ENCODE measurements at places on chromosomes 13 and 19.

DNA sequence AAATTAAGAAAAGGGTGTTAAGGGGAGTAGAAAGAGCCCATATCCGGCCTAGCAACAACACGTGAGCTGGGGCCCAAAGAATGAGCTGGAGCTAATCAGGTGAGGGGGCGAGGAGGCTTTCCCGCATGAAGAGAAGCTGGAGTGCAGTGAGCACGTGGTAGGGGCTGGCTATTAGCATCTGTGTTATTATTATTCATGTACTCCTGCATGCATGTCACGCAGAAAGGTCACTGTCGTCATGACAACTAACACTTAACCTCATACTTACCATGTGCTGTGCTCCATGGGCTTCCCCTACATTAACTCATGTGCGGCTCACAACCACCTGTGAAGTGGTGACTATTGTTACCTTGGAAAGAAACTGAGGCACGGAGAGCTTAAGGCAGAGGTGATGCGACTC is 227.6 kb upstream of the UBL3 start:
- no peak for DNase-seq

DNA sequence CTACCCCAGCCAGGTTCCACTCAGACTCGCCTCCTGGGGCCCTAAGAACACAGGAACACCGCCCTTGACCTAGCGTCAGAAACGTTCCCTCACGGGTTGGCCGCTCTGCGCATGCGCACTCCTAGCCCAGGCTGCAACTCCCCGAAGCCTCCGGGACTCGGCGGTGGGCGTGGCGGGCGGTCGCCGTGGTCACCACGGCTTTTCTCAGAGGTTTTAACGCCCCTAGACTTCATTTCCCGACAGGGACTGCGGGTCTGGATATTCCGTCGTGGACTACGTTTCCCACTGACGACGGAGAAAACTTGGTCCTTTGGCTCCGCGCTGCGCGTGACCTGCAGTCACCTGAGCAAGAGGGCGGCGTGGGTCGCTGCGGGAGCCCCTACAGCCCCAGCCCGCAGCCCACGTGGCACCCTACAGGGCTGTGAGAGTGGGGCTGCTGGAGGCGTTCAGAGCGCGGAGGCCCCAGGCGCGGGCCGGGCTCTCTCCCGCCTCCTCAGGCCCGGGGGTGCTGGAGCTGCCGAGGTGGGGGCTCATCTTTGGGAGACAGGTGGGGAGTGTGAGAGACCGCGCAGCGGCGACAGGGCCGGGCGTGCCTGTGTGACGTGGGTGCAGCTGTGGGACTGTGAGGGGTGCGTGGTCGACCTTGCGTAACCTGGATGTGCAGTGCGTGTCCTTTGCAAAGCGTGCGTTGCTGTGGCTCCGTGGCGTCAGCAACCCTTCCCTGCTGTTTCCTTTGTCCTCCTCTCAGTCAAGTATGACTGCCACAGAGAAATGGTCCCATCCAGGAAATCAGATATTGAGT is 38.0 kb upstream of the ZNF573 start:
- DNase-seq = peak; percentile 51

DNA sequence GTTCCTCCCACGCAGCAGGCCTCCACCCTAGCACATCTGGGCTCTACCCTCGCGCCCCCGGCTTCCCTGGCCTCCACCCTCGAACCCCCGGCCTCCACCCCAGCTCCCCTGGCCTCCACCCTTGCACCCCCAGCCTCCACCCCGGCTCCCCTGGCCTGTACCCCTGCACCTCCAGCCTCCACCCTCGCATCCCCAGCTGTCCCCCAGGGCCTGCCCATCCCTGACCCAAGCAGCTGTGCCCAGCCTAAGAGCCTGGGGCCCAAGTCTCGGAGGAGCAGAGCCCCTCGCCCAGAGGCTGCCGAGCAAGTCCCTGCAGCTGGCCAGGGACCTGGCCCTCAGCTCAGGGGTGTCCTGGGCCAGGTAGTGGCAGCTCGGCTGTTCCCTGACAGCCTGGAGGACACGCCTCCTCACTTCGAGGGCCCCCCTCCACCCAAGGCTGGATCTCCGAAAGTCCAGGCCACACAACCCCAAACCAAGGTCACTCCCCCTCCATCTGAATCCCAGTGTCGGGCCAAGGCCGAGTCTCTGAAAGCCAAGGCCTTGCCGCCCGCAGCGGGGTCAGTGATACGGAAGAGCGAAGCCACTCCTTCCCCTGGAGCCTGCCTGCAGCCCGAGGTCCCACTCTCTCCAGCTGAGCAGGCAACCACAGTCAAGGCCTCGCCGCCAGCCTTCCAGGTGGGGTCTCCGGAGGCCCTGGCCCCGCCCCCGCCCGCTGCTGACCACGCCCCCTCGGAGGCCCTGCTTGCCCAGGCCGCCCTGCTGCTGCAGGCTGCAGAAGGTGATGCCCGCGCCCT is 7.9 kb upstream of the ARHGAP33 start:
- no peak for DNase-seq

DNA sequence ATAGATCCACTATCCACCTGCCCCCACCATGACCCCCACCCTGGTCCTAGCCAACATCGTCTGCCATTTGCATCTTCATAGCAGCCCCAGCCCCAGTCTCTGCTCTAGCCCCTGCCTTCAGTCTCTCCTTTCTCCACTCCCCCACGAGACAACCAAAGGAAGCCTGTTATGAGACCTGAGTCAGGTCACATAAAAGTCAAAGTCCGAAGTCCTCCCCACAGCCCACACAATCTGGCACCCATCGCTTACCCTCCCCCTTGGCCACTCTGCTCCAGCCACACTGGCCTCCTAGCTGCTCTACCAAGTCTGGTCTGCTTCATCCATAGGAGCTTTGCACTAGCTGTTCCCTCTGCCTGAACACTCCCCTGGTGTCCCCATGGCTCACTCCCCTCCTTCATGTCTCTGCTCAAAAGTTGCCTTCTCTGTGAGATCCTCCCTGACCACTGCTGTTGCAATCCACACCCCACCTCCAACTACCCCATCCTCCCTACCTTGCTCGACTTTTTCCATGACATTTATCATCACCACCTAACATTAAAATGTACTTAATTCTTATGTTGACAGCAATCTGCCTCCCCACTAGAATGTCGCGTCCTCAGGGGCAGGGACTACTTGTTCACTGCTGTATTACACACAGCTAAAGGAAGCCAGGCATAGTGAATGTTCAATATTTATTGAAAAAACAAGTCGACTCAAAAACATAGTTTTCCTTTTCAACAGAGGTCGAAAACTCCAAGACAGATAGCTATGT is 1.2 kb upstream of the PLEKHG2 start:
- DNase-seq = no peak

- DNase-seq = peak; percentile 8
Observed at GRCh38 chr19:52735734-52736133, 890 bp upstream of the ZNF611 start.

DNA sequence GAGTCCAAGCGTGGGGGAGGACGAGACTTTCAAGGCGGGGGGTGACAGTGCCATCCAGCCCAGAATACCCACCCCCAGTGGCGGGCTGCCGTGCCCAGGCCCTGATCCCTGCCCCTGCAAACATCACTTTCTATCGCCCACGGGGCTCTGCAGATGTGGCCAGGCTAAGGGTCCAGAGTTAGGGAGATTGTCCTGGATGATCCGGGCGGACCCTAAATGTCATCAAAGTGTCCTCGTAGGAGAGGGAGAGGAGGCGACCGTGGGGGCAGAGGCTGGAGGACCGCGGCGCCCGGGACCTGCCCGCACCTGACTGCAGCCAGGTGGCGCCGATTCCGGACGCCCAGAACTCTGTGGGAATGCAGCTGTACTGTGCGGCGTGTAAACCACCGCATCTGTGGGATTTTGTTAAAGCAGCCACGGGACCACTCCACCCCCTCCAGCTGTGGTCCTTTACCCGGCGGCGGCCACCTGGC is 32.4 kb downstream of the GJA3 start:
- DNase-seq = no peak

- DNase-seq = no peak
Observed at GRCh38 chr13:71871176-71871754, 4.3 kb upstream of the DACH1 start.

- DNase-seq = peak; percentile 75
Observed at GRCh38 chr13:102878481-102878880, 32.6 kb downstream of the ERCC5 start.

DNA sequence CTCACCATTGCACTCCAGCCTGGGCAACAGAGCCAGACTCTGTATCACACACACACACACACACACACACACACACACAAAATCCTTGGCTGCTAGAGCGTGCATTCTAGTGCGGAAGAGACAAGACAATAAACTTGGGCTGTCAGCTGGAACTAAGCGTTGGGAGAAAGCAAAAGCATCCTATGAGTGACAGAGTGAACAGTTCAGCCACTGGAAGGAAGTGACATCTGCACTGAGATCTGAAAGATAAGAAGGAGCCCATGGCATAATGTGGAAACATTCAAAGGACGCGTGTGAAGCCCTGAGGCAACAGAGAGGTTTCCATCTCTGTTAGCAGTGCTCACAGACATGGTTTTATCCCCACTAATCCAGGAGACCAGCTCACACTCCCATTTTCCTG is 3.5 kb upstream of the SLC1A5 start:
- no peak for DNase-seq

- no peak for DNase-seq
Observed at GRCh38 chr19:28334419-28334818, 878.5 kb downstream of the UQCRFS1 start.

GRCh38 chr13:36344173-36344572 is 2.0 kb downstream of the SPART start:
- DNase-seq = no peak

- DNase-seq = no peak
Observed at GRCh38 chr13:30072818-30073186, 222.4 kb upstream of the UBL3 start.

- no peak for DNase-seq
Observed at GRCh38 chr19:2534423-2535013, 58.6 kb downstream of the GADD45B start.

- peak; percentile 50 for DNase-seq
Observed at GRCh38 chr13:29791997-29792780, 58.2 kb downstream of the UBL3 start.

DNA sequence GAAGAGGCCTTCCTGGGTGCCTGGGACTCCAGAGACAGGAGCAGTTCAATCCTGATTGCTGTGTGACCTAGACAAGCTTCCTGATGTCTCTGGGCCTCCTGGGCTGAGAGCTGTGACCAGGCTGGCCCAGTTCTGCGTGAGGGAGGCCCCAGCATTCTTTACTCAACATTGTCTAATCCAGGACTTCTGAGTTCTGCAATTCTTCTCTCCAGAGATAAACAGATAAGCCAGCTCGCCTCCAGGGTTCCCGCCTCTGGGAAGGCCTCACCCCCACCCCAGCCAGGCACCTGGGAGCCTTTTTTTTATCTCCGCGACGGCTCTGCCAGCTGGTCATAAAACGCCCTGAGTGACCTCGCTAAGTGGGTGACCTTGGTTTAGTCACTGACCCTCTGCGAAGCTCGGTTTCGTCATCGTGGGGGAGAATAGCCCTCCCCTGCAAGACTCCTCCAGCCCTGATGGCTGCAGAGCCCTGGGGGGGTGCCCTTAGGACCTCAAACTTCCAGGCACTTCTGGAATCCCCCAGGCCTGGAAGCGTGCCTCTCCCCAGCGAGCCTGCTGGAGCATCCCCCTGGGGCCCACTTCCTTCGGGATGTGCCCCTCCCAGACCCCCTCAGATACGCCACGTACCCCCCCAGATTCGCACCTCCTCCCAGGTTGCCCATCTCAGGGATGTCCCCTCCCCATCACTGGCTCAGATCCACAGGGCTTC is 1.9 kb downstream of the SULT2B1 start:
- no peak for DNase-seq

DNA sequence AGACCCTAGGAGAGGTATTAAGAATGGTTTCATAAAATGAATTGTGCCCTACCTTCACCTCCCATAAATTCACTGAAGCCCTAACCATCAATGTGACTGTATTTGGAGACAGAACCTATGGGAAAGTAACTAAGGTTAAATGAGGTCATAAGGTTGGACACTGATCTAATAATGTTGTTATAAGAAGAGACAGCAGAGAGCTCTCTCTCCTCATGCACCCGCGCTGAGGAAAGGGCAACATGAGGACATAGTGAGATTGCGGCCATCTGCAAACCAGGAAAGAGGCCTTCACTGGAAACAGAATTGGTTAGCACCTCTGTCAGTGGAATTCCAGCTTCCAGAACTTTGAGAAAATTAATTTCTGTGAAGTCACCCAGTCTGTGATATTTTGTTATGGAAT is 1396.1 kb upstream of the MIR17HG start:
- no peak for DNase-seq

- DNase-seq = peak; percentile 76
Observed at GRCh38 chr19:31332096-31332495, 17.1 kb downstream of the TSHZ3 start.

GRCh38 chr19:3573858-3574637 is 1.3 kb downstream of the HMG20B start:
- DNase-seq = peak; percentile 91

DNA sequence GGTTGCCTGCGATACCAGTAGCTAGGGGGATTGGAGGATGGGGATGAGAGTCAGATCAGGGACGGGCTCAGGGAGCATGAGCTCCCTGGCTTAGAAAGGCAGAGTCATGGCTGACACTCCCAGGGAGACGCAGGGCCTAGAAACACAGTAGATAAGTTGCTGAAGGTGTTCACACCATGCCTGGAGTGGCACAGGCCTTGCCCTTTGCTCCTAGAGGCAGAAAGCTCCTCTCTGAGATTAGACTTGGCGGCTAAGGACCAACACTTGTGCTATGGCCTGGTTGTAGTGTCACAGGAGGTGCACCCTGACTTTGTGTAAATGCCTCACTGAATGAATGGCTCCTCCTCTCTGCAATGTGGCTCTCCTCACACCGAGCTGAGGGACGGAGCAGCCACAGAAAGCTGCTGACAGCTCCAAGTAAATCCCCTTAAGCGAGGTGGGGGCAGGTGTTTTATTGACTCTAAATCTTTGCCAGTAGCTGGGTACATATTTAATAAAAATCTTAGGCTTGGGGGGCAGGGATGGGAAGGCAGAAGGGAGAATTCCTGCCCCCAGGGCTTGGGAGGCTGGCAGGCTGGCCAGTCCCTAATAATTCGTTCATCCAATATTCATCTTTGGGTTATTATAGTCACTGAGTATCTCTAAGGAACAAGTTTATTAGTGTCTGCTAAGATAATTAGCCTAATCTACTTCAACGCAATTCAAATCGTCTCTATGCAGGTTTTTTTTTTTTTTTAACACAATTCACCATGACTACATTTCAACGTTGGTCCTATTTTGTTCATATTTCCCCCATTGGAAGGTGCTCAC is 54.9 kb downstream of the SIAH3 start:
- DNase-seq = no peak

GRCh38 chr13:34001389-34001788 is 183.4 kb downstream of the RFC3 start:
- no peak for DNase-seq

DNA sequence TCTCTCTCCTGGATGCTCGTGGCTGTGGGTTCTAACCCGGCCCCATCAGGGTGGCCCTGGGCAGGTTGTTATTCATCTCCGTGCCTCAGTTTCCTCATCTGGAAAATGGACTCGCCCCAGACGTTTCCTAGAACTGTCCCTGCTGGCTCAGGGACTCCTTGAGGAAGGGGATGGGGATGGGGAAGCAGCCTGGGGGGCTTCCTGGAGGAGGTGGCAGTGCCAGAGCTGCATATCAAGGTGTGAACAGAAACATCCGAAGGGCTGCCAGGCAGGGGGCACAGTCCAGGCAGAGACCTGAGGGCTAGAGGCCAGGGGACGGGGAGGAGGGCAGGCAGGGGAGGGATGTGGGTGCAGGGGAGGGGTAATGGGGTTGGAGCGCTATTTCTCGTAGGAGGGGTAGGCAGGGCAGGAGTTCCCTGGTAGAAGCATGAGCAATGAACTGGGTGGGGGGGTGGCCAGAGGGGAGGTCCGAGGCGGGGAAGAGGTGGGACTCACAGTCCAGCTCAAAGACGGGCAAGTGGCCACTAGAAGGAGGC is 3.6 kb upstream of the ELANE start:
- DNase-seq = no peak
